Activated CD8-positive, alpha-beta memory T cell treated with anti-CD3 and anti-CD28 coated beads for 1 hour (primary cell): ENCODE measurements at places on chromosomes 5 and 9.

- DNase-seq = no peak
Measured at GRCh38 chr9:2164268-2164667, 149.1 kb downstream of the SMARCA2 start.

GRCh38 chr5:134365604-134366003 lies 1.4 kb downstream of the CDKL3 start:
- DNase-seq = no peak

DNA sequence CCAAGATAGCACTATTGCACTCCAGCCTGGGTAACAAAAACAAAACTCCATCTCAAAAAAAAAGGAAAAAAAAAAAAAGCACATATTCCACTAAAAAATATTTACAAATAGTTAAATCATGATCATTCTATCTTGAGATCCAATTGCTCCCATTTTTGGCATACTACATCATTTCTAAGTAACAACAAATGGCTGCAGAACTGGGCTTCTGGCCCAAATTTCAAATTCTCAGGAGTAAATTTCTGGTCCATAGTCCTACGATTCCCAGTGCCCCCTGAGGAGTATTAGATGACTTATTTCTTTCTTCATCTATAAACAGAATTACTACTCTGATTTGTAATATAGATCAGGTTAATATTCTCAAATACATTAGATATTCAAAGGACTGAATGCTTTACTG lies 62.1 kb downstream of the CEMIP2 start:
- DNase-seq = no peak

DNA sequence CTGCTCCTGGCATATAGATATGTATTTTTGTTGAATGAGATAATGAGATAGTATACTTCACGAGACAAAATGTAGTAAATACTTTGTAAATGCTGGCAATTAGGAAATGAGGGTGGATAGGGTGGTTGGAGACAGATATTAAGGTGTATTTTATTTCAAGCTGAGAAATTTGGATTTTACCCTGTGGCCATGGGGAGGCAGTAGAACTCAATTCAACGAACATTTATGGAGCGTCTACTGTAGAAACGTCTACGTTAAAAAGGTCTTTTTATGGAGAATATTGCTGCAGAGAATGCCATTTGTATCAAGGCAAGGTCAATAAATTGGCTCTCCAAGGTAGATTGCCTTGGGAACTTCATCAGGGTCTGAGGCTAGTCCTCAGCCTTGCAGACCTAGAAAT lies 21.5 kb upstream of the RALGPS1 start:
- DNase-seq = no peak

DNA sequence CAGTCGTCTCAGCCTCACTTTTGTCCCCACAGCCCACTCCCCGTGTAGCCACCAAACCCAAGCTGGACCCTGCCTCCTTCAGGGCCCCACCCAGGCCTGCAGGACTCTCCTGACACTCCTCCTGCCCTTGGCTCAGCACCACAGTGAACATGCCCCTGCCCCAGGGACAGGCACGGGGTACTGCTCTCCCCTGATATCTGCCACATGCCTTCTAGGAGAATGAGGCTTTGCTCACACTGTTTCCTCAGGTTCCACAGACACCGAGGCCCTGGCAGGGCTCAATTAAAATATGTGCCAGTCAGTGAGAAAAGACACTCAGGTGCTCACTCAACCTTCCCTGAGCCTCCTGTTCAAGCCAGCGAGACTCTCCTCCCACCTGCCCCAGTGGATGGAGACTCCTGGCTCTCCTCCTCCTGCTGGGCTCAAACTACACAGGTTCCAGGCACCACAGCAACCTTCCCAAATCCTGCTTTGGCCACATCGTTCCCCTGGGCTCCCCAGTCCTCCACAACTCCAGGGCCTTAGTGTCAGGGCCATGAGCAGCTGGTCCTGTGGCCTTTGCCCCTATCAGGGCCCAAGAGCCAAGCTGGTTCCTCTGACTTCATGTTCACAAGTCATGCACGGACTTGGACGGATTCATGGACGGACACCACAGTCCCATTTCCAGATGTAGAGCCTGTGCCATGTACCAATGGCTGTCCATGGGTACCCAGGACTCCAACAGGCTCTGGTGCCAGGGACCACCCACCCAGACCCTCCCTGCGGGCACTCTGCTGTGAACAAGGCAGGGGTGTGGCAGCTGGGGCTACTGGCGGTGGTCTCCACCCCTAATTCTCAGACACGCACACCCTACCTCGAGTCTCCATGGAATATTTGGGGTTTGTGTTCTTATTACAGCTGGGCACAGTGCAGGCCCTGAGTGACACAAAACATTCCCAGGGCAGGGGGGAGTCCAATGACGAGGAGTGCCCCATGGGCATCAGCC lies 36.6 kb downstream of the BICD2 start:
- DNase-seq = no peak

GRCh38 chr9:71916834-71917534 lies 5.5 kb downstream of the C9orf85 start:
- DNase-seq = no peak

- no peak for DNase-seq
Measured at GRCh38 chr5:98637557-98637956, 135.9 kb upstream of the RGMB start.

- DNase-seq = no peak
Measured at GRCh38 chr5:156119692-156120091, 207.3 kb upstream of the SGCD start.

DNA sequence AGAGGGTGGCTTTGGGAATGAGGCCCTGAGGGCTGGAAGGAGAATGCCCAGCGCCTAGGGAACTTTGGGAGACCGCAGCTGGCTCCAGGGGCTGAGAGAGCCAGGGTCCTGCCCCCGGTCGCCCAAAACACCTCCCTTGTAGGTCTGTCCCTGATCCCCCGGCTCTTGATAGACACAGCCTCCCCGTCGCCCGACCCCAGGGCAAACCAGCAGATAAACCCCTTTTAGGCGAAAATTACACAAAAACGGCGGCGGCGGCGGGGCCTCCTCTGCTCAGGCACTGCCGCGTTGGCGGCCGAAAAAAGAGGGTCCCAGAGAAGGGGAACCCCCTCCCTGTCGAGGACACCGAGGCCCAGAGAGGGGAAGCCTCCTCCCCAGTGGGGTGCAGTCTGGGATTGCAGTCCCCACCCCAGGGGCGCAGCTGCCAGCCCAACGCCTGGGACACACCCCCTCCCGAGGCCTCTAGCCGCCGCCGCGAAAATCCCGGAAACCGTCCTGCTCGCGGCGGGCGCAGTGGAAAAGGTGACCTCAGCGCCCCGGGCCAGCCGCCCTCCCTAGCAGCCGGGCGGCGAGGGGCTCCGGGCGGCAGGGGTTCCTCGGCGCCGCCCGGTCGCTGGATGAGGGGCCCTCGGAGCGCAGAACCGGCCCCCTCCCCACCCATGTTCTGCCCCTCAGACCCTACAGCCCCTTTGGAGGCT lies 3.1 kb upstream of the BARX1 start:
- no peak for DNase-seq

DNA sequence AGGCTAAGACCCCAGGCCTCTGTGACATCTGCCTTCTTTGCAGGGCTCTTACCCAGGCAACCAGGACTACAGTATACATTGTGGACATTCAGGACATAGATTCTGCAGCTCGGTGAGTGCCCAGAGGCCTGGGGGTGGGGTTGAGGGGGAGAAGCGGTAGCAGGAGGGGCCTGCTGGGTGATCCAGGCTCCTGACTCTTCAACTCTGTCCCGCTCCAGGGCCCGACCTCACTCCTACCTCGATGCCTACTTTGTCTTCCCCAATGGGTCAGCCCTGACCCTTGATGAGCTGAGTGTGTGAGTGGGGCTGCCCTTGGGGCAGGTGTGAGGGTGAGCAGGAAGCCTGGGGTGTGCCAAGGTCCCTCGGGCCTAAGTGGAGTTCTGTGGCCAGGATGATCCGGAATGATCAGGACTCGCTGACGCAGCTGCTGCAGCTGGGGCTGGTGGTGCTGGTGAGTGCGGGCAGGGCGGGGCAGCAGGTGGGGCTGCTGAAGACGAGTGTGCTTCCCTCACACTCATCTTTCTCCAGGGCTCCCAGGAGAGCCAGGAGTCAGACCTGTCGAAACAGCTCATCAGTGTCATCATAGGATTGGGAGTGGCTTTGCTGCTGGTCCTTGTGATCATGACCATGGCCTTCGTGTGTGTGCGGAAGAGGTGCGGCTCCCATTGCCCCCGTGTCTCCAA lies 19.8 kb downstream of the GPRIN1 start:
- no peak for DNase-seq

DNA sequence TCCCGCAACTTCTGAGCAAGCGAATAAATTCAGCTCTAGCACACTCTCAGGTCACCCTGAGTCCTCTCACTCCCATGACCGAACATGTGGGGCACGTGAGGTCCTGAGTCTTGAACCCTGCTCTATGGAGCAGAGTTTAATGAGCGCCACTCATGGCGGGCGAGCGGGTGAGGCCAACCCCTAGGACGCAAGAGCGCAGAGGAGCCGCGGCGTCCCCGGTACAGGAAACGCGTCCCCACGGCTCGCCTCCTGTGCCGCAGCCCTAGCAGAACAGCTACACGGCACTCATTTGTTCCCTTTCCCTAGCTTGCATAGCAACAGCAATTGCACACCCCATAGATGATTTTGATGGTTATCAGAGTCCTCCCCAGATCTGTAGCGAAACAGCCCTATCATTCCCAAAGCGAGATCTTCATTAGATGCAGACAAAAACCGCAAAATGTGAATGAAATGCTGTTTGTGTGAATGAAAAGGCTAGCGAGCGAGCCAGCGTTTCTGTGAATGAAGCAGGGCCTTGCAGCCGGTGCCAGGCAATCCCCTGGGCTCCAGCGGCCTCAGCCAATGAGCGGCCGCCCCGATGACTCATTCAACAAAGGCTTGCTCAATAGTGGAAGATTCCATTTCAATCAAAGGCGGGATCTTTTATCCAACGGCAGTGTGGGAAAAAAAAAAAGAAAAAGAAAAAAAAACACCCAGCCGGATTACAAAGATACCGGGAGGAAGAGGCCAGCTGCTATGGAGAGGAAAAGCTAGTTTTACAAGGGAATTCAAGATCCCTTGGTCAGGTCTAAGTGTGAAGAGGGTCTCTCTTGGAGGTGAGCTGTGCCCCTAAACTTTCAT lies 1.5 kb upstream of the SHC3 start:
- no peak for DNase-seq

DNA sequence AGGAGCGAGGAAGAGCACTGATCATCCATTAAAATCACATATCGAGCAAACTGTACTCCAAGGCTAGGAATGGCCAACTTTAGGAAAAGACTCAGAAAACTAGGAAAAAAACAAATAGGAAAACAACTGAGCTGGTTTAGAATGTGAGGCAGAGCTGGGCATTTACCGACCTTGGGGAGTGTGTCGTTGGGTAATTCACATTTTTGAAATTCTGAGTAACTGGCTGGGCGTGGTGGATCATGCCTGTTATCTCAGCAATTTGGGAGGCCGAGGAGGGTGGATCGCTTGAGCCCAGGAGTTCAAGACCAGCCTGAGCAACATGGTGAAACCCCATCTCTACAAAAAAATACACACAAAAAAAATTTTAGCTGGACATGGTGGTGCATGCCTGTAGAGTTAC lies 70.1 kb downstream of the ZFAND5 start:
- DNase-seq = no peak

DNA sequence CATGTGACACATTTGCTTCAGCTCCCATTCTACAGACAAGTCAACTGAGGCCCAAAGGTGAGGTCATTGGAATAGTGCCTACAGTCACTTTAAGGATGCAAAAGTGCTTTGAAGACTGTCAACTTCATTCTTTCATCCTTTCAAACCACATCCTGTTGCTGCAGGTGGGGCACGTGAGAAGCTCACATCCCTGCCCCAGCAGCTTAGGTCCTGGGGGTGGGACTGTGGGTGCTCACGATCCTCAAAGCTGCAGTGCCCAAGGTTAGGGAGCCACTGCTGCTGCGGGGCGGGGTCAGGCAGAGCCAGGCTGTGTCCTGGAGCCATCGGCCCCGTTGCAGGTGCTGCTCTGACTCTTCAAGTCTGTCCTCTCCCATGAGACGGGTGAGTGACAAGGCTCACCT lies 57.9 kb upstream of the IER5L start:
- DNase-seq = peak; percentile 24

DNA sequence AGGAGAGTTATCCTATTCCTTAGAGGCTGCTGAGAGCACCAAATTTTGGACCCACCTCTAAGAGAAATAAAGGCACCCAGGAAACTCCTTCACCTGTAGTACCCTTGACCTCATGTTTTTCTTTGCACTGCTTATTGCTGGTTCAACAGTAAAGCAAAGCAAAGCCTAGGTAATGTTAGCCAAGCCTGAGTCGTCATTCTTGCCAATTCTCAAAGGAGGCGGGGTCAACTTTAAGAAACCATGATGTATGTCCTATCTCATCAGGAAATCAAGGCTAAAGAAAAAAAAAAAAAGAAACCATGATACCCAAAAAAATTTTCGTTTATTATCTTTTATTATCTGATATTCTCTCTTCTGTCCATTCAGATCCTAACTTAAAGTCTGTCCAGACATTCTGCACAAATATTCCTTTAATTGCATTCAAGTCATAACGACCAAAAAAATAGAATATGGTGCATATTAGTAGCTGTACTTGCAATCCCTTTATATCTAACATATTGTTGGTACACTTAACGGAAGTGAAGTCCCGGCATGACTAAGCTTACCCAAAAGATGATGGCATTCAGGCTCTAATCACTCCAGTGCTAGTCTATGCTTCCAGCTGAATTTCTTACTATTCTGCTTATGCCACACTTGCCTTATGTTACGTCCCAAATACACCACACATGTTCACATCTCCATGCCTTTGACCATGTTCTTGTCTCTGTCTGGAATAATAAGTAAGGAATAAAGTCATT lies 1.8 kb downstream of the AUH start:
- no peak for DNase-seq

GRCh38 chr9:15113288-15113687 lies 193.7 kb downstream of the TTC39B start:
- no peak for DNase-seq

DNA sequence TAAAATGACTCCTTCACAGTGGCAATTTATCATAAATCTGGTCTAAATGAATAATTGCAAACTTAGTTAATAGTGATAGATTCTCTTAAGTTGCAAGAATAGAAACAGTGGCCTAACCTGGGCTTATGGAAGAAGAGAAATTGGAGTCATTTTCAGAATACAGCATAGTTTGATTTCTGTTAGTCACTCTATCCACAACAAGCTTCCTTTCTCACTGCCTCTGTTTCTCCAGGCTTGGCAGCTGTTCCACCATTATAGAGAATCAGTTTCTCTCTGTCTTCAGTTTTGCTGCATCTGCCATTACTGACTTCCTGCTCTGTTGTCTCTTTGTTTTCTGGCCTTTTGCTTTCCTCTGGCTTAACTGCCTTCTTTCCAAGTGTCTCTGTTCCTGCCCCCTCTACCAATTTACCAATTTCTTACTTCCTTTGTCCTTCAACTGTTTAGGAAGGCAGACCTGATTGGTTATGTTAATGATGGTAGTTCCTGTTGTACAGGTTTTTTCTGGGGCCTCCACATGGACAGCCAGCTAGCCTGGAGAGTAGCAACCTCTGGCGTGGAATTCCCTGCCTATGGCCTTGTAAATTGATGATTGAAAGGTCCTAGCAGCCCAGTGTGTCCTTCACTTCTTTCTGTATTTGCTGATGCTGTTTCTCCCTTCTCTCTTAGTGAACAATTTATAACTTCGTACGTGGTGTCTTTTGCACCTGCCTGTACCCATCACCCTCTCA lies 75.9 kb upstream of the RASGRF2 start:
- DNase-seq = no peak

- DNase-seq = no peak
Measured at GRCh38 chr9:29793970-29794369, 2220.7 kb upstream of the C9orf72 start.

- DNase-seq = no peak
Measured at GRCh38 chr5:158819840-158820620, 279.7 kb downstream of the EBF1 start.

- DNase-seq = no peak
Measured at GRCh38 chr5:67035098-67035740, 161.4 kb downstream of the CD180 start.

GRCh38 chr5:122413722-122414121 lies 101.7 kb downstream of the SNCAIP start:
- DNase-seq = no peak
